ENCODE measurements at places on chromosomes 2 and 18.

GRCh38 chr2:75226617-75227016 lies 27.3 kb upstream of the TACR1 start:
- H3K4me1 ChIP-seq, result no peaks in the 10 kb centered on the region
- DNase-seq, result no peak
- no peaks in the 10 kb centered on the region for H3K36me3 ChIP-seq
- H3K27ac ChIP-seq, result no peak overlapping the region
- H3K27me3 ChIP-seq, result no peaks in the 10 kb centered on the region

DNA sequence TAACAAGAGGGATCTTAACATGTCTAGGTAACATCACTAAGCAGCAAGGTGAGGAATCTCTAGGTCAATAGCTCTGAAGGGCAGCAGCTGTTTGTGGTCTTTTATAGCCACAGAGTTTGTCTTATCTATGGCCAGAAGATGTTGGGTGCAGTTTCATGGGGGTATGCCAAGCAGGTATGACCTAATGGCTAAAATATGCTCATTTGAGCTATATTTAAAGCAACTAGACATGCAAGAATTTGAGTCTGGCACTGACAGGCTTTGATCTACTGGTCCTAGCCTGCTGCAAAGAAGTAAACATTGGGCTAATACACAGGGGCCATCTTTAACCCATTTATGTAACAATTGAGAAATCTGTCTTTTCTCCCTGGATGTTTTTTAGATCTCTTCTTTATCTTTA lies 13.9 kb upstream of the UGP2 start:
- H3K27me3 ChIP-seq, result no peaks in the 10 kb centered on the region
- H3K36me3 ChIP-seq, result no peaks in the 10 kb centered on the region
- H3K4me3 ChIP-seq, result no peak overlapping the region
- no peak for DNase-seq

DNA sequence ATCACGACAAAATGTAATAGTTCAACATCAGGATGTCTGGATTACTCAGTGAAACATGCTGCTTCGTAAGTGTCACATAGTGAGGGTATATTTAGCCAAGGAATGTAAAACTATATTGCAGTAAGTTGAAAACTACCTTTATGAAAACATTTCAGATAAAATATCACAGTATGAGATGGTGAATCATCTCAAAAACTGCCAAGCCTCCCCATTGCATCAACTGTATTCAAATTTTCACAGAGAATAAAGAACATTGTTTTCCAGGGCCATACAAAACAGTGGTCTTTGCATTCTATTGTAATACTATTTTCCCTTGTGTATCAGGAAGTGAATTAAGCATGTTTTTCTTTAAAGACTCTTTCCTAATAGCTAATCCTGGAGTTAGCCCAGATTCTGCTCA lies 47.6 kb upstream of the MSTN start:
- H3K27ac ChIP-seq, result no peak overlapping the region
- H3K27me3 ChIP-seq, result no peaks in the 10 kb centered on the region
- no peaks in the 10 kb centered on the region for H3K36me3 ChIP-seq
- H3K4me1 ChIP-seq, result no peaks in the 10 kb centered on the region

DNA sequence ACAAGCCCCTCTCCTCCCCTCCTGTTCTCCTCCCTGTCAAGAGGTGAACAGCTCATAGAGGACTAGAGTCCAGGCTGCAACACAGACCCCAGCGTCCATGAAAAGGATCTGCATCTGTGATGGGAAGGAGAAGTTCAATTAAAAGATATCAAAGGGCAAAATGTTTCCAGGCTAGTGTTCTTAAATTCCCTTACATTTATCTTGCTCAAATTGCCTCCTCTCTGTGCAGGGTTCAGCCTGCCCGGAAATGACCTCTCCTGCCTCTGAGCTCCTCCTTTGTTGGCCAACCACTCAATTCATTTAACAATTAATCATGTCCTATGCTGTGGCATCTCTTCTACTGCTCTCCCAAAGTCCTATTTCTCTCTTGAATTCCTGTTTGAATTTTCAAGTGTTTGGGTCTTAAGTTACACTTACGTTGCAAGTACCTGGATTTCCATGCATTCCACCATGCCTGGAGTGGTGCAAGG lies 105.3 kb downstream of the TSN start:
- no peaks in the 10 kb centered on the region for H3K36me3 ChIP-seq
- H3K4me1 ChIP-seq, result no peaks in the 10 kb centered on the region
- H3K4me3 ChIP-seq, result no peak overlapping the region
- peaks cover 4% of the 10 kb centered on the region for H3K27me3 ChIP-seq
- no peak for DNase-seq

DNA sequence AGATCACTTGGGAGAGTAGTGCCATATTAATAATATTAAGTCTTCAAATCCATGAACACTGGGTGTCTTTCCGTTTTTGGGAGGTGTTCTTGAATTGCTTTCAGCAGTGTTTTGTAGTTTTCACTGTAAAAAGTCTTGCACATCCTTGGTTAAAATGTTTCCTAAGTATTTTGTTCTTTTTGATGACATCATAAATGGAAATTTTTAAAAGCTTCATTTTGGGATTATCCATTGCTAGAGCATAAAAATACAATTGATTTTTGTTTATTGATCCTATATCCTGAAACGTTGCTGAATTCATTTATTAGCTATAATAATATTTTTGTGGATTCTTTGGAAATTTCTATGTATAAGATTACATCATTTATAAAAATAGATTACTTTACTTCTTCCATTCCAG lies 96.8 kb downstream of the ARHGEF4 start:
- no peaks in the 10 kb centered on the region for H3K4me1 ChIP-seq
- DNase-seq, result no peak
- no peak overlapping the region for H3K27ac ChIP-seq

GRCh38 chr2:55047677-55048299 lies 2.5 kb downstream of the RTN4 start:
- DNase-seq, result peak; percentile 55
- H3K27ac ChIP-seq, result peak overlapping the region; percentile 44
- H3K4me3 ChIP-seq, result no peak overlapping the region
- no peaks in the 10 kb centered on the region for H3K36me3 ChIP-seq
- H3K27me3 ChIP-seq, result no peaks in the 10 kb centered on the region

- no peak overlapping the region for H3K4me3 ChIP-seq
- H3K27ac ChIP-seq, result no peak overlapping the region
- no peak for DNase-seq
- no peaks in the 10 kb centered on the region for H3K4me1 ChIP-seq
- no peaks in the 10 kb centered on the region for H3K27me3 ChIP-seq
Observed at GRCh38 chr2:88038263-88039105, 17.1 kb downstream of the KRCC1 start.

GRCh38 chr18:35174093-35174731 lies 66.6 kb upstream of the ZNF397 start:
- H3K4me1 ChIP-seq, result peaks cover 14% of the 10 kb centered on the region
- H3K27ac ChIP-seq, result peak overlapping the region; percentile 37
- H3K4me3 ChIP-seq, result no peak overlapping the region

DNA sequence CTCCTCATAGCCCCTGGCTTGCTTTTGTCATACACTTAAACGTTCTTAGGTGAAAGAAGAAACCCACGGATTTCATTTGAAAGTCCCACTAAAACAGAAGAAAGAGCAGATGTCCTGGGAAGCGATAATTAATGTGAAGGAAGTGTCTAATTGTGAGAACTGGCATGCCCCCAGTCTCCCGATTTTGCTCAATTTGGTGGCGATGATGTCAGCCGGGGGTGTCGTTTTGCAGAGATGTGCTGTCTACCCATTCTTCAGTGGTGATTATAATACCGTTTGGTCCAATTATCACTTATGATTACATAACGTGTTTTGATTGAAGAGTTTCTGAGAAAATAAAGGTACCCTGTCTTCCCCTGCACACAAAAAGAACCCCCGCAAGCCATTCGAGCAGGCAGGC lies 103.1 kb downstream of the RTN4 start:
- H3K4me3 ChIP-seq, result no peak overlapping the region
- H3K4me1 ChIP-seq, result no peaks in the 10 kb centered on the region
- H3K27ac ChIP-seq, result no peak overlapping the region
- DNase-seq, result no peak
- H3K27me3 ChIP-seq, result no peaks in the 10 kb centered on the region

GRCh38 chr18:13746633-13747032 lies 20.2 kb downstream of the RNMT start:
- no peaks in the 10 kb centered on the region for H3K4me1 ChIP-seq
- peaks cover 8% of the 10 kb centered on the region for H3K36me3 ChIP-seq
- H3K27ac ChIP-seq, result no peak overlapping the region
- no peaks in the 10 kb centered on the region for H3K27me3 ChIP-seq

DNA sequence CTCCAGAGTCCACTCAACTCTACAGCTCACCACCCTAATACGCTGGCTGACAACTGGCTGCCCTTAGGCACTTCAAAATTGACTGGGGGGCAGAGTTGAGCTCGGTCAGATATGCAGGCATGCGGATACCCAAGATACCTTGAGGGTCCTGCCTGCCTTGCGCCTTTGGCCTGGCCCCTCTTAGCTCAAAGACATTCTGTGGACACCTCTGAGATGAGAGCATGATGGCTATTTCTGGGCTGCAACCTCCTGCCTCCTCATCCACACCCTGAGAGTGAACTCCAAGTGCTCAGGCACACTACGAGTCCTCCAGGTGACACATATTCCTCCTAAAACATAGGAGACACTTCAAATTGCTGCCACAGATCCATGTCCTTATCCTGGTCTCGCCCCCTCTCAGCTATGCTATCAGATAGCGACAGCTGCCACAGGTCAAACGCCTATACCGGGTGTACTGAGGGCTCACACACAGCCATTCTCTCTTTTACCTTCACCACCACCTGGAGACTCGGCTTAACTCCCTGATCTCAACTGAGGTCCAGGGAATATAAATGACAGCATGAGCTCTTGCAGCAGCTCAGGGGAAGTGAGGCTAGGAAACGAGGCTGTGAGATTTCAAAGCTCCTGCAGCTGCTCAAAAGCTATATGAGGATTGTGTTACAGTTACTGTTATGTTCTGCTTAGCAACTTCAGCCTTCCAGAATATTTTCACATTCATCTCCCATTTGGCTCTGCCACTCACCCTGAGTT lies 60.5 kb upstream of the TEX51 start:
- H3K27me3 ChIP-seq, result peaks cover 9% of the 10 kb centered on the region
- no peak overlapping the region for H3K4me3 ChIP-seq
- H3K36me3 ChIP-seq, result no peaks in the 10 kb centered on the region
- no peak overlapping the region for H3K27ac ChIP-seq
- DNase-seq, result no peak
- H3K4me1 ChIP-seq, result no peaks in the 10 kb centered on the region

DNA sequence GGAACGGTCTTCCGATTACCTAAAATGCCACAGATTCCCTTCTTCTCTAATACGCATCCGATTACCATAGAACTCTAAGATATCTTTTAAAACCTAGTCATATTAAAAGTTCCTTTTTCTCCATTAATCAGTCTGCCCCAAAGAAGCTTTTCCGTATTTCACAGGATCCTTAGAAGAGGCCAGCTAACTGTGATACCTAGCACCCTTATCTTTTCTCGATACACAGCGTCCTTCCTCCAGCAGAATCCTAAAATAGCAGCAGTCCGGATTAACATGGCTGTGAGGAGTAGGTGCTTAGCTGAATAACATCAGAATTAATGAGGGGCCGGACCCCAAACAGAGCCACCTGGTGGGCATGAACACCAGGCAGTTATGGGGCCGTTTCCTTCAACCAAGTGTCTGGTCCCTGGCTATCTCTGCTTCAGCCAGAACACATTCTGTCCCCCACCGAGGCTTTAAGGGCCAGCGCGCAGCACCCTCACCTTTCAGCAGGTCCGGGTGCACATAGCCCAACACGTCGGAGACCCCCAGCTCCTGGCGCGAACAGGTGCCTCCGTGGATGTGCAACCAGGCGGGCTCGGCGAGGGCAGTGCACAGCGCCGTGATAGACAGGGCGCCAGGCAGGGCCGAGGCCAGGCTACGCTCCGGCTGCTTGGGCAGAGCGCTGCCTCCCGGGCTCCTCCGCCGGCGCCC lies 995 bp downstream of the TMEM127 start:
- no peak overlapping the region for H3K27ac ChIP-seq
- DNase-seq, result peak; percentile 72
- peaks cover 9% of the 10 kb centered on the region for H3K36me3 ChIP-seq
- no peaks in the 10 kb centered on the region for H3K27me3 ChIP-seq
- H3K4me3 ChIP-seq, result peak overlapping the region; percentile 93

GRCh38 chr2:164764996-164765395 lies 76.6 kb downstream of the COBLL1 start:
- no peak overlapping the region for H3K27ac ChIP-seq
- no peak overlapping the region for H3K4me3 ChIP-seq
- no peak for DNase-seq
- no peaks in the 10 kb centered on the region for H3K27me3 ChIP-seq

DNA sequence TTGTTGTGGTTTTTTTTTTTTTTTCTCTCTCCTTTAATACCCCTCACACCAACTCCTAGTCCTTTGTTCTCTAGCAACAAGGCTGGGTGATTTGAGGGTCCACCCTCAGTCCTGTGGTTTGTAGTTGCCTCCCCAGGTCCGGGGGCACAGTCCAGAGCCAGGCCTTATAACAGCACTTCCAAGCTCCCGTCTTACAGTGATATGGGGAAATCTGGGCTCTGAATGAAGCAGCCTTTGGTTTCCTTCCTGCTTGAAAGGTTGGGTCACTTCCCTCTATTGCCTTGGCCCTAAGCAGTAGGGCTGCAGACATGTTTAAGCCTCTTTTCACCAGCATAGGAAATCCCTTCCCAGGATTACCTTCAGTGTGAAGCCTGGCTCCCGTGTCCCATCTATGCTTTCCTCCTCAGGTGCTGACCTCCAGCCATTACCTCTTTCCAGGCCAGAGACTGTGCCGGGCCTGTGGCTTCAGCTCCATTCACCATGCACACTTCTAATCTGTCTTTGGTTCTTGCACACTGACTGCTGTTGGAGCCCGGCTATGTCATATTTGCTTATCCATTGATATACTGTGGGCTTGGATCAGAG lies 21.2 kb upstream of the NTSR2 start:
- no peaks in the 10 kb centered on the region for H3K27me3 ChIP-seq
- no peak overlapping the region for H3K4me3 ChIP-seq
- H3K27ac ChIP-seq, result no peak overlapping the region
- H3K36me3 ChIP-seq, result no peaks in the 10 kb centered on the region

DNA sequence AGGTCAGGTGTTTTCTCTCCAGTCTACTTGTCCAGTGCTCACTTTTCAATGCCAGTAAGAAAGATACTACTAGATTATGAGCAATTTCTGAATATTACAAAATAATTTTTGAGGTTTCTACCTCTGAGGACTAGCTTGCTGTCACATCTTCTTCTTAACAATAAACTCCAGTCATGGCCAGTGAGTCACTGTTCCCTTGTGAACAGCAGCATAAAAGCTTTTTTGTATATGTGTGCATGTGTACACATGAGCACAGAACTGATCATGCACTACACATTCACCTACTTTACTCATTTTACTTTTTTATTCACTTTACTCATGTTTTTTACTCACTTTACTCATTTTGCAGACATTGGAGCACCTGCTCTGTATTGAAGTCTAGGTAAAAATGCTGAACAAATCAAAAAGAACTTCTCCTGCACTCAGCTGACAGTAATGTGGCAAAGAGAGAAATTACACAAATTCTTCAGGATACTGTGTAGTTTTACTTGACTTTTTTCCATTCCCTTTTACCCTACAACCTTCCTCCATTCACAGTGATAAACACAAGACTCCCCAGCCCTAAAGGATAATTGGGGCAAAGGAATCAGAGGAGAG lies 28.0 kb downstream of the ST6GAL2 start:
- H3K27ac ChIP-seq, result no peak overlapping the region
- H3K4me3 ChIP-seq, result no peak overlapping the region
- no peaks in the 10 kb centered on the region for H3K36me3 ChIP-seq
- no peaks in the 10 kb centered on the region for H3K27me3 ChIP-seq
- H3K4me1 ChIP-seq, result no peaks in the 10 kb centered on the region
- no peak for DNase-seq

- DNase-seq, result no peak
- H3K4me3 ChIP-seq, result no peak overlapping the region
- H3K27me3 ChIP-seq, result no peaks in the 10 kb centered on the region
- H3K36me3 ChIP-seq, result no peaks in the 10 kb centered on the region
- no peak overlapping the region for H3K27ac ChIP-seq
- no peaks in the 10 kb centered on the region for H3K4me1 ChIP-seq
Observed at GRCh38 chr2:190698895-190699294, 50.0 kb downstream of the NAB1 start.

Data from B cell (primary cell).